ENCODE measurements at places on chromosomes 1 and 21.

DNA sequence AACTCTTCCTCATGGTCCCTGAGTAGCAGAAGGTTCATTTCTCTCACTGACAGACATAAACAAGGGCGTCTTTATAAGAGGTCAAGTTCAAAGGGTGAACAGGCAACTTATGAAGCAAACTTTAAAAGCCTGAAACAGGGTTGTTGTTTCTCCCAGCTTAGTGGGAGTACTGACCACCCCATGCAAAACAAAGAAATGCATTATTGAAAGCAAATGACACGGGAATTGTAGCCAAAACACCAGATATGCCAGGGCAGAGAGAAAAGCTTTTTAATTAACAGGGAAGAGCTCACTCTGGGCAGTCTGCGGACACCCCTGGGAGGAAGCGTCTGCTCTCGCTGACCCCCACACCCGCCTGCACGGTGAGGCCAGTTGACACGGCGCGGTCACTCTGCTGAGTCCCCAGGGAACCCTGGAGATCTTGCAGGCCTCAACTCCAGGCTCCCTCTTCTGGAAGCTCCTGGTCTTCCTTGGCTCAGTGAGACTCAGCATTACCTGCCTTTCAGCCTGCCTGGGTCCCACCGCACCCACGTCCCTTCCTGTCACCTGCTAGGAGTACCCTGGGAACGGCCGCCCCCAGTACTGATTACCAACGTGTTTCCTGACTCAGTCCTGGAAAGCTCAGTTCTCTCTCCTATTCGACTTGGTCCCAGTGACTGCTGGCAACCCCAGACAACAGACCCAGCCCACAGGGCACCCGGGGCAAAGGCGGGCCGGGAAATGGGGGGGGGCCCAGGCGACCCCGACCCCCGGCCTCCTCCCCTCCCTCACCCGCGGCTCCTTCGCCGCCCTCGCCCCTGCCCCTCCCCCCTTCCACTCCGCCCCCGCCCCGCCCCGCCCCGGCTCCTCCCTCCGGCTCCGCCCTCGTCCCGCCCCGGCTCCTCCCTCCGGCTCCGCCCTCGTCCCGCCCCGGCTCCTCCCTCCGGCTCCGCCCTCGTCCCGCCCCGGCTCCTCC lies 972 bp downstream of the CFAP410 start:
- DNase-seq: peak; percentile 42

GRCh38 chr1:163410073-163410999 lies 88.6 kb downstream of the NUF2 start:
- peak; percentile 8 for DNase-seq

DNA sequence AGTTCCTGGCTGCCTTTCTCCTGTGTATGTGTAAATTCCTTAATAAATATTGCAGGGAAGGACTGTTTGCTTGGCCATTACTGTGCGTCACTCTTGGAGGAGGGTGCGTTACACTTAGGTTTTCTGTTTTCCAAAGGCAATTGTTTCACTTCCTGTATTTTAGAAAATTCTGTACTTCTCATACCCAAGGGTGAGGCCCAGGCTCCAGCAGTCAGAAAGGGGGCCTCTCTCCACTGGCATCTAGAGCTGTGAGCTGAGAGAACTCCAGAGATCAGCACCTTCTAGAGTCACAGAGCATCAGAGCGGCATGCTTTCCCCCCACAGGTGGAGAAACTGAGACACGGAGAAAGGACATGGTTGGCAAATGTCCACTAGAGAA lies 27.0 kb upstream of the ZFP69B start:
- DNase-seq: no peak

- DNase-seq: no peak
These were observed 104.3 kb downstream of the NPHP4 start for GRCh38 chr1:5887971-5888361.

DNA sequence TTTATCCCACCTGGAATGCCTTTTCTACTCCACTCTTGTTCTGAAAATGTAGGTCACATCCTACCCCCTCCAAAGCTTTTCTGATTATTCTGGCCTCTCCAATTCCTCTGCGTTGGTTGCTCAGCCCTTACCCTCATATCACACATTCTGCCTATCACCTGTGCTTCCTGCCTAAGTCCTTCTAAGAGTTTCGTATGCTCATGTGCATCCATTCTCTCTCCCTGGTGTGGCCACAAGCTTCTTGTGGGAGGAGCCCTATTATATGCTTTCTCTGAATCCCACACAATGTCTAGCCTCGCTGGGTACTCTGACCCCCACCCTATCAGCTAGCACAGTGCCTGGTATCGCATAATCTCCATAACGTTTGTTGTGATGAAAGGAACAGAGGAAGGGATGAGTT lies 54.2 kb downstream of the CD58 start:
- DNase-seq: no peak

GRCh38 chr21:15437883-15438282 lies 291.9 kb upstream of the USP25 start:
- no peak for DNase-seq

DNA sequence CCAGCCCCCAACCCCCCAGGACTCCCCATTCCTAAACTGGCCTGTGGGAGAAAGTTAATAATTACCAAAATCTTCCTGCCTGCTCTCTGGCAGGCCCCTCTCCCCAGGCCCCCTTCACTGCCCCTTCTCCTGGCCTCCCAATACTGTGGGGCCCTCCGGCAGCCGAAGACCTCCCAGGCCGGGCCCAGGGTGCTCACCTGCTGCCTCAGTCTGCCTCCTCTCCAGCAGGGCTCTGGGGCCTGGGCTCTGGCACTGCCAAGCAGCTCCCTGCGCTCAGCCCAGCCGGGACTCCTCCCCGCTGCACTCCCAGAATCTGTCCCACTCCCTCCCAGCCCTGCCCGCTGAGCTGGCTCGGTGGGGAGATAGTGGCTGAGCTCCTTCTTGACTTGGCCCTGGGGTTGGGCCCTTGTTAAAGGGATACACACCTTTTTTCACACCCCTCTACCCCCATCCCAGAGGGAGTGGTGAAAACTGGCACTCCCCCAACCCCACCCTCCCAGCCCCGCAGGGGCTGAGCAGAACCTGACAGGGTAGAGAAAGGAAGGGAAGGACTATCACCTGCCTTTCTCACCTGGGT lies at the start of gene S100A16:
Gene S100A16 (minus strand): TSS at position 383 of the 577 bp plus-strand sequence. CDS start 4,986 bp downstream, outside the sequence.
- DNase-seq: no peak

DNA sequence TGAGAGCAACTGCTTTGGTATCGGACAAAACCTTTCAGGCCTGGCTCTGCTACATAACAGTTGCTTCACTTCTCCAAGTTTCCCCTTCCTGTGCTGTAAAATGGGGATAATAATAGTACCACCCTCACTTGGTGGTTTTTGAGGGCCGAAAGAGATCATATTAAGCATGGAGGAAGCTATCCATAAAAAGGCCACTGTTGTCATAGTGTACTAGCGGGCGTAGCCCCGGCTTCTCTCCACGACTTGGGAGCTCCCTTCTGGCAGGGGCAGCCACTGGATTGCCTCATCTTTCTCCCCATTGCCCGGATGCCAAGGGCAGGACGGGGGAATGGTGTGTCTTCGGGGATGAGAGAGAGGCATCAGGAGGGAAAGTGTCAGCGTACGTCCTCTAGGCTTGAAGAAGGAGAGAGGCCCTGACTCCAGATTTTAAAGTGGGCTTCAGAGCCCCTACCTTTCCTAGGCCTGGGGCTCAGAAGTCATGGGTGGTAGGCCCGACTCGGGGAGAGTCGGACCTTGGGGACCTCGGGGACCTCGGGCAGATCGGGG lies 548 bp upstream of the MFSD2A start:
- no peak for DNase-seq

GRCh38 chr21:32916522-32917099 lies 109.1 kb upstream of the OLIG2 start:
- no peak for DNase-seq

- DNase-seq: no peak
These were observed 23.8 kb downstream of the TMCC2 start for GRCh38 chr1:205251576-205251975.

GRCh38 chr1:225651376-225651871 lies 1.5 kb downstream of the ENAH start:
- DNase-seq: no peak

DNA sequence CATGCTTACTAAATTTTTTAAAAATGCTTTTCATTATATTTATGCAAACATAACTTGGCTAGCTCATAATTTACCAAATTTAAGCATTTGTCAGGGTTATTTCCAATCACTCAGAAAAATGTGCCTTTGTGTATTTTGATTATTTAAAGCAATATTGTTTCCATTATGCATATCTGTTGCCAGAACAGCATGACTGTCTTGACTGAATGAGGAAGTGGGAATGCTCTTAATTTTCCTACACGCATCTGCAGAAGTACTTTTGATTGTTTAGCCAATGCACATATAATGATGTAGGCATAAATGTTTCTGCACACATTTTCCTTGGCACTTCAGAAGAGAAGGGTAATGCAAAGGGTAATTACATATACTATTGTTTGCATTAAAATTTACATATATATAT lies 92.5 kb upstream of the ADGRL2 start:
- DNase-seq: no peak

DNA sequence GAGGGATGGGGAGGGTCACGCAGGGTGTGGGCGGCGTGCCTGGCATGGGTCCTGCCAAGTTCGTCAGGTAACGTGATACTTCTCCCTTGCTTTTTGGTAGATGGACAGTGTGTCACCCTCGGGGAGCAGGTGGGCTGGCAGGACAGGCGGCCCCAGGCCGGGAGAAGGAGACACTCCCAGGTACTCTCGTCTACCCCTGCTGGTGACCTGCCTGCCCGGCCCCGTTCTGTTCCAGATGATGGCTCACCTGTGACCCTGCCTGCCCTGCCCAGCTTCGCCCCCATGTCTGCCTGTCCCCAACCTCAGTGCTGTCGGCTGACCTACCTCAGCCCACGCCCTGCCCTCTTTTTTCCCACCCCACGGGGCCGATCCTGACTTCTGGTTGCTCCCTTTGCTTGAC lies 144.7 kb downstream of the PCBP3 start:
- no peak for DNase-seq

DNA sequence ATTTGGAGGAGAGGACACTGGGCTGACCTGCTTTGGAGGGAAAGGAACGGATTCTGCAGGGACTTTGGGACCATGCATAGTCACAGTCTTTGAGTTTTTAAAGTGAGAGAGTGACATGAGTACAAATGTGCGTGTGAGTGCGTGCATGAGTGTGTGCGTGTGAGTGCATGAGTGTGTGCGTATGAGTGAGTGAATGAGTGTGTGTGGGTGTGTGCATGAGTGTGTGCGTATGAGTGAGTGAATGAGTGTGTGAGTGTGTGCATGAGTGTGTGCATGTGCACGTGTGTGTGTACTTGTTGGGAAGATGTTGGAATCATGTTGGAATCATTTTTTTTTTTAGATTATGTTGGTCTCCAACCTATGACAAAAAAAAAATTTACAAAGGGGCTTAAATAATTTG lies 70.5 kb downstream of the PAX7 start:
- no peak for DNase-seq

DNA sequence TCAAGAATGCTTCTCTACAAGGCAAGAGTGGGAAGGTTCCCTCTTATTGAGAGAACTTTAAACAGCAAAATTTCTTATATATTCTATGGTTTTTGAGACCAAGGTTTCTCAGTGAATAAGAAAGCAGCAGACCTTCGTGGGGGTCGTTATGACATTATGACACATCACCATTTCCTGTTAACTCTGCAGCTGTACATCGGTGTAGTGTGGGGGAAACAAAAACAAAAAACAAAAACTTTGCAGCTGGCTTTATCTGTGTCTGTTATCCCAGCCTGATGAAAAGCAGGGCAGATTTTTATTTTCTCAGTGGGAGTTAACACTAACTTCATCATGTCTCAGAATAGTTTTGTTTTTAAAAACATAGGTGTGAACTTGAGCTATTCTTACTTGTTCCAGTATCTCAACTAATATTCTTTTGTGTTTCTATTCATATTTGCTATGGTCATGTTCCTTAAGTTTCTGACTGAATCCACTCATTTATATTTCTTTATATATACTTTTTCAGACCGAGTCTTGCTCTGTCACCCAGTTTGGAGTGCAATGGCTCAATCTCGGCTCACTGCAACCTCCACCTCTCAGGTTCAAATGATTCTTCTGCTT lies 2.1 kb downstream of the SDE2 start:
- no peak for DNase-seq

DNA sequence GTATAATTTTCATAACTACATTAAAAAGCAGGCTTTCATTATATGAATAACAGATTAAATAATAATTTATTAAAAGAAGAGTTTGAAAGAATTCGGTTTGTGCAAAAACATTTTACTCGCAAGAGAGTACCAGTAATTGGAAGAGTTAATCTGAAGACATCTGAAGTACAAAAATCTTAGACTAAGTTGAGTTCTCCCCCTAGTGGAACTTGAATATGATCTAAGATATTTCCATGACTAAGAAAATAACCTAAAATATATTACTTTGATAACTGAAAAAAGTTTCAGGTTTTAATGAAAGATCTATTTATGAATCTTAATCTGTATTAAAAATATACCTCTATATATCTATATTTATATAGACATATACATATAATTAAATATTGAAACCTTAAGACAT lies 112.5 kb upstream of the GFI1 start:
- no peak for DNase-seq

GRCh38 chr1:182616130-182617013 lies 12.2 kb upstream of the RGS16 start:
- DNase-seq: peak; percentile 82

GRCh38 chr1:78718566-78718965 lies 68.9 kb downstream of the IFI44 start:
- DNase-seq: no peak

DNA sequence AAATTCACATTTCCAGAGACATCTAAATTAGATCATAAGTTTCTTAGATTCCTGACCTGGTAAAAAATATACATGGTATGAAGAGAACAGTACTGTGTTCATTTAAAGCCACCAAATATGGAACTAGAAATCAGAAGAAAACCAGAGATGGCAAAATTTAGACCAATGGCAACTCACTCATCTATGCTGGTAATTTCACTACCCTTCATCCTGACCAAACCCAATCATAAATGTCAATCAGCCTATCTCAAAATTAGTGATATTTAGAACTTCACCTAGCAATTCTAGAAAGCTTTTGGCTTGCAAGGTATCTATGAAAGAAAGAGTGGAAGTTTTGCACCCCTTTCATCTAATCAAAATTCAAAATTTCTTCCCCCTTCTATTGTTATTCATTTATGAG lies 107.7 kb downstream of the NIBAN1 start:
- no peak for DNase-seq

GRCh38 chr1:154843636-154844296 lies 26.3 kb downstream of the KCNN3 start:
- DNase-seq: no peak

All from stimulated activated CD4-positive, alpha-beta T cell treated with anti-CD3 and anti-CD28 coated beads, Interleukin-4, amount 100 ng/mL, for 24 hours (primary cell).